Tibial nerve (tissue), 4 donors: ENCODE measurements at places on chromosomes 13 and 19. TPM values are rescaled to one million over a fixed set of nuclear protein-coding genes. Genes with fewer than 3 reads are reported as not detected.
A peak's percentile ranks its signal among the peaks of the same experiment; 100 is the strongest.

GRCh38 chr19:10514211-10515145 is 2.8 kb downstream of the S1PR5 start:
- DNase-seq, result no peak
- H3K36me3 ChIP-seq, result no peaks in the 10 kb centered on the region
- no peak overlapping the region for H3K27ac ChIP-seq
- peaks cover 99% of the 10 kb centered on the region for H3K27me3 ChIP-seq
- H3K4me3 ChIP-seq, result no peak overlapping the region
- H3K4me1 ChIP-seq, result no peaks in the 10 kb centered on the region

DNA sequence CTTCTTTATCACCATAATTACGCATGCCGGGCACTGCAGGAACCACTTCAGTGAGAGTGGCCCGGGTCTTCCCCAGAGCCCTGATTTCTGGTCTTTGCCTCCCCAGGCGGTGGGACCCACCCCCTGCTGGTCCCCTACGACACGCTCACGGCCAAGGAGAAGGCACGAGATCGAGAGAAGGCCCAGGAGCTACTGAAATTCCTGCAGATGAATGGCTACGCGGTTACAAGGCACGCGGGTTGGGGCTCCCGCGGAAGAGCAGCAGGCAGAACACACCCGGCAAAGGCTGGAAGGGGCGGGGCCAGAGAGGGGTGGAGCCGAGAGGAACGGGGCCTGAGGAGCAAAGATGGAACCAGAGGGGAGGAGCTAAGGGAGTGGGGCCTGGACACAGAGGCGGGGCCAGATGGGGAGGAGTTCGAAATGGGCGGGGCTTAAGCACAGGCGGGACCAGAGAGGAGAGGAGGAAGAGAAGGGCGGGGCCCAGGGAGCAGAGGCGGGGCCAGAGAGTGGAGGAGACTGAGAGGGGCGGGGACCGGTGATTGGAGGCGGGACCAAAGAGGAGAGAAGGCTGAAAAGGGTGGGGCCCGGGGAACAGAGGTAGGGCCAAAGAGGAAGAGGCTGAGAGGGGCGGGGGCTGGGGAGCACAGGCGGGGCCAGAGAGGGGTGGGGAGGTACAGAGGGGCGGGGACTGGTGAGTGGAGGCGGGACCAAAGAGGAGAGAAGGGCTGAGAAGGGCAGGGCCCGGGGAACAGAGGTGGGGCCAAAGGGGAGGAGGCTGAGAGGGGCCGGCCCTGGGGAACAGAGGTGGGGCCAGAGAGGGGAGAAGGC is 73.4 kb downstream of the RYR1 start:
- H3K27me3 ChIP-seq, result no peaks in the 10 kb centered on the region
- no peaks in the 10 kb centered on the region for H3K36me3 ChIP-seq
- H3K4me1 ChIP-seq, result no peaks in the 10 kb centered on the region
- no peak overlapping the region for H3K4me3 ChIP-seq
- DNase-seq, result peak; percentile 62

GRCh38 chr19:46607448-46607841 is 6.3 kb downstream of the CALM3 start:
- DNase-seq, result peak; percentile 13
- H3K4me3 ChIP-seq, result no peak overlapping the region
- H3K36me3 ChIP-seq, result peaks cover 8% of the 10 kb centered on the region
- no peaks in the 10 kb centered on the region for H3K27me3 ChIP-seq
- peak overlapping the region; percentile 99 for H3K27ac ChIP-seq

GRCh38 chr13:93589788-93590187 is 363.2 kb downstream of the GPC6 start:
- H3K4me3 ChIP-seq, result no peak overlapping the region
- no peak overlapping the region for H3K27ac ChIP-seq
- no peaks in the 10 kb centered on the region for H3K27me3 ChIP-seq
- H3K36me3 ChIP-seq, result no peaks in the 10 kb centered on the region
- no peaks in the 10 kb centered on the region for H3K4me1 ChIP-seq
- no peak for DNase-seq

- no peak overlapping the region for H3K27ac ChIP-seq
These were observed 38.6 kb downstream of the GATAD2A start for GRCh38 chr19:19443902-19444680.

GRCh38 chr13:84430015-84430414 is 547.7 kb upstream of the SLITRK1 start:
- H3K4me3 ChIP-seq, result no peak overlapping the region
- H3K27me3 ChIP-seq, result no peaks in the 10 kb centered on the region
- H3K36me3 ChIP-seq, result no peaks in the 10 kb centered on the region

DNA sequence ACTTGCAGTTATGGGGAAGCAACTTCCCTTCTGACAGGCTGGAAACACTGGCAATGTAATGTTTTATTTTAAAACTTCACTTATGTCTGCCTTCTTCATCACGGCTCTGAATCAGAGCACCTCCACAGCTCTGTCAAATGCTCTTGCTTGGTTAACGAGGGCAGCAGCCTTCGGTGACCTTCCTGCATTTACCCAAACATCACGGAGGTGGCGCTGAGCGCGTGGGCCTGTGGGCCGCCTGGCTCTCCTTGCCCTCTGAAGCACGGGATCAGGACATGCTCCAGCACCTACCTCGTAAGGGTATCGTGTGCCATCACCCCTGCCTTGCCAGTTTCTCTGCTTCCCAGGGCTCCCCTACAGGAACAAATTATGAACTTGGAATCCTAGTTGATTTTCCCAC is 310.0 kb downstream of the TEX29 start:
- no peak overlapping the region for H3K4me3 ChIP-seq
- DNase-seq, result no peak
- H3K27ac ChIP-seq, result no peak overlapping the region
- no peaks in the 10 kb centered on the region for H3K4me1 ChIP-seq
- no peaks in the 10 kb centered on the region for H3K36me3 ChIP-seq
- H3K27me3 ChIP-seq, result no peaks in the 10 kb centered on the region

GRCh38 chr19:18388100-18388959 is 2.4 kb downstream of the GDF15 start:
- DNase-seq, result peak; percentile 71
- peak overlapping the region; percentile 38 for H3K27ac ChIP-seq
- H3K27me3 ChIP-seq, result no peaks in the 10 kb centered on the region
- H3K4me1 ChIP-seq, result peaks cover 33% of the 10 kb centered on the region
- peak overlapping the region; percentile 43 for H3K4me3 ChIP-seq
- H3K36me3 ChIP-seq, result no peaks in the 10 kb centered on the region

Gene KLK1
- 1.8 TPM for total RNA-seq

Gene IGSF23
- not detected for total RNA-seq

Gene GPR18
- not detected for total RNA-seq

Gene LILRB1
- 2.4 TPM for total RNA-seq

Gene PDS5B
- total RNA-seq, result 54.0 TPM

Gene FUT2
- 0.44 TPM for total RNA-seq

Gene SHD
- total RNA-seq, result not detected
